K562 (cell line): ENCODE measurements at places on chromosomes 1 and 21. TPM values are rescaled to one million over a fixed set of nuclear protein-coding genes. Genes with fewer than 3 reads are reported as not detected.

S100A2 gene
- total RNA-seq = 0.40 and 1.3 TPM in 2 replicates

KIF17 gene
- total RNA-seq = 0.11 and 0.47 TPM in 2 replicates

C2CD4D gene
- total RNA-seq = not detected in 2 replicates

TCHH gene
- total RNA-seq = not detected in 2 replicates

SLC25A34 gene
- total RNA-seq = 0.13 and 0.16 TPM in 2 replicates

FCAMR gene
- total RNA-seq = not detected in 2 replicates

GUCA2B gene
- not detected in 2 replicates for total RNA-seq

GPR37L1 gene
- not detected in 2 replicates for total RNA-seq

FBXO2 gene
- 1.4 and 1.7 TPM in 2 replicates for total RNA-seq

RGS4 gene
- total RNA-seq = not detected in 2 replicates

CELA2B gene
- 0.40 and 0.51 TPM in 2 replicates for total RNA-seq

EFHD2 gene
- total RNA-seq = 64.3 and 70.0 TPM in 2 replicates

TPTE gene
- 0.95 and 1.4 TPM in 2 replicates for total RNA-seq

PCSK9 gene
- total RNA-seq = 58.6 and 66.9 TPM in 2 replicates

PLEKHN1 gene
- total RNA-seq = 1.2 and 1.5 TPM in 2 replicates
